ENCODE measurements at places on chromosomes 7 and 10.

GRCh38 chr10:45553155-45553554 is 119.4 kb downstream of the ZFAND4 start:
- no peak for DNase-seq

- DNase-seq, result no peak
These were observed 90.1 kb upstream of the PIK3CG start for GRCh38 chr7:106774768-106775551.

GRCh38 chr7:8261711-8262695 is at the start of gene ICA1:
TSS of gene ICA1 (minus strand) at chr7:8262167. CDS start at chr7:8235926, 26,241 bp downstream.
- no peak for DNase-seq

DNA sequence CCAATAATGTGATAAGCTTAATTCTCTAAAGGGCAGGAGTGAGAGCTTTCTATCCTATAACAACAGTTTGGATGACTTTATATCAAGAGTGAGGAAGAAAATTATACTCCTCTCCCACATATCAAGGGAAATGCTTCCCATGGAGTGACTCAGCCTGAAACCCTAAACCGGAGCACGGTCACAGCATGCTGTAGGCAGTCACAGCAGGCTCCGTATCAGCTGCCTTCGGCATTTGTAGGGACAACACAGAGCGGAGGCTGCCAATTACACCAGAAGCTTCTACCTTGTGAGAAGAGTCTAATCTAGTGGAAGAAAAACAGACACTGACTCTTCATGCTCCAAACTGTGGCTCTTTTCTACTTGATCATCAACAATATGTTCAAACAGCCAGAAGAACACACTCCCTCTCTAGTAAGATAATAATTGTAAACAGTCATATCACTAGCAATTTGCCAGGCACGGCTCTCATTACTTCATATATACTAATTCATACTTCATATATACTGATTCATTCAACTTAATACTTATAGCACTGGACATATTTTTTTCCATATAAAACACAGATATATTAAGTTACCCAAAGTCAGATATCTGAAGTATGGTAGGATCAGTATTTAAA is 65.9 kb downstream of the DGKB start:
- no peak for DNase-seq

DNA sequence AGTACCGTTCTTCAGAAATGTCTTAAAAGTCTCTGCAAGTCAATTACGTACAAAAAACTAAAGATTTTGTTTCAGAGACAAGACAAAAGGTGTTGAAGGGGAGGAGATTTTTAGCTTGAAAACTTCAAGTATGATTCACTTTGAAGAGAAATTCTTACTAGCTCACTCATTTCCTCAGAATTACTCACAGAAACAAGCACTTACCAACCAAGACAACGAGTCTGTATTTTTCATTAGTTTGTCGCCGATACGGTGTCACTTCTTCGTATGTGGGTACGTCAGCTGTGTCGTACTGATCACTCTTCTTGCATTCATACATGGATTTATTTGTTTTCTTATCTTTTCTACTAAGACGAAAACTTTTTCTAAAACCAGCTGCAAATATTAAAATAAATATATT is 90.6 kb upstream of the ODAD2 start:
- no peak for DNase-seq

Data from NCI-H524 treated with DMSO at 0.1 percent for 48 hours (cell line).